Common myeloid progenitor, CD34-positive (primary cell): ENCODE measurements at places on chromosomes 3 and 15.

DNA sequence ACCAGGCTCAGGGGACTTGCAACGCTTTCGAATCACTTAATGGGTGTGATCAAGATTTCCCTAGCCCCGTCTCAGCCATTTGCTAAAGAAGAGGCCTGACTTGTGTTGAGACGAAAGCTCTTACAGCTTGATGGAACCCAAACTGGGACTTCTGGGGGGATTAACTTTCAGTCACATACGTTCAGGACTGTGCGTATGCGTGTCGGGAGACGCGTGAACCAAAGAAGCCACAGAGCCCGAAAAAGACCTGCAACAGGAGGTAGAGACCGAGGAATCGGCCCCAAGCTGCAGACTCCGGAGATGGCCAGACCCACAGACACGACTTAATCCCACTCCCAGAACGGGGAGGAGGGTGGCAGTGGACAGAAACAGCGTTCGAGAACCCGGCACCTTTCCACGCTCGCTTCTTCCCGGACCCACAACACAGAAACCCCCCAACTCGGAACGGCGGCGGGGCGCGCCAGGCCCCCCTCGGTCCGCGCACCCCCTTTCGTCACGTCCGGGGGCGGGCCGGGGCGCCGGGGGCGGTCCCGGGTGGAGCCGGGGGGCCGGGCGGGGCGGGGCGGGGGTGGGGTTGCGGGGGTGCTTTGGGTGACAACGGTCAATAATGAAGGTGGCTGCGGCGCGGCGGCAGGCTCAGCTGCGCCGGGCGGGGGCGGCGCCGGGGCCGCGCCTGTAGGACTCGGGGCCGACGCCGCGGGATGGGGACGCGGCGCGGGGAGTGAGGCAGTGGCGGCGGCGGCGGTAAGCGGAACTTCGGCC is at the start of gene ATP11B:
Gene ATP11B (plus strand): TSS at position 604 of the 762 bp plus-strand sequence. CDS start 256 bp downstream, outside the sequence.
- peak; percentile 78 for DNase-seq

- DNase-seq = no peak
Measured at GRCh38 chr3:122255757-122256439, 69.2 kb upstream of the CSTA start.

- DNase-seq = peak; percentile 50
Measured at GRCh38 chr15:91099995-91100813, at the start of gene SV2B. TSS of gene SV2B (plus strand) at chr15:91100257. CDS start at chr15:91226264, 126,007 bp downstream.

DNA sequence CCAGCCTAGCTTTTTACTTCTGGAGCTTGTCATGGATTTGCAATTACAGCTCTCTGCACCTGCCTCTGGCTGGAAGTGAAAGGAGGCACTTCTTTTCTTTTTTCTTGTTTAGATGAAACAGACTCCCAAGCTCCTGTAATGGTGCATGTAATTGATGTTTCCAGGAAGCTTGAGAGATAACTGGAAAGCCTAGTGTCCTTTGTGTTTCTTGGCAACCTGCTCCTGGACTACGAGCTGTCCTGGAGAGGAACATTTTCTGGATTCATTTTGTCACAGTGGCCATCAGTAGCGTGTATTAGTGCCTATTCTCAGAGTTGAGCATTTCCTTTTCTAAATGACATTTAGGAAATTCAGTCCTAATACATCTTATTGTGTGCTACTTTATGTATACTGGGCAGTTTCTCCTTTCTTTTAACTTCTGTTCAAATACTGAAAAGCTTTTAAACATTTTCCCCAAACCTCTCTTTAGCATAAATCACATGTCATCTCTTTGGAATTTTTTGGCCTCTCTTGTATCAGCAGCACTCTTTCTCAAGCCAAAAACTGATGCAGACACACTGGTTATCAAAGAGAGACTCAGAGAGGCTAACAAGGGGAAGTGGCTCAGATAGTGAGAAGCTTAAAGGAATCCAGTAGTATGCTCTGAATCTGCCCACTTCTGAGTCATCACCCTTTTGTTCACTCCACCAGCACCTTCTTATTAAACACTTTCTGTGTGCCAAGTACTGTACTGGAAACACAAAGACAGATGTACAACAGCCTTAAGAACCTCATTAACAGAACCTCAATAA is 62.6 kb upstream of the SLC2A2 start:
- no peak for DNase-seq

DNA sequence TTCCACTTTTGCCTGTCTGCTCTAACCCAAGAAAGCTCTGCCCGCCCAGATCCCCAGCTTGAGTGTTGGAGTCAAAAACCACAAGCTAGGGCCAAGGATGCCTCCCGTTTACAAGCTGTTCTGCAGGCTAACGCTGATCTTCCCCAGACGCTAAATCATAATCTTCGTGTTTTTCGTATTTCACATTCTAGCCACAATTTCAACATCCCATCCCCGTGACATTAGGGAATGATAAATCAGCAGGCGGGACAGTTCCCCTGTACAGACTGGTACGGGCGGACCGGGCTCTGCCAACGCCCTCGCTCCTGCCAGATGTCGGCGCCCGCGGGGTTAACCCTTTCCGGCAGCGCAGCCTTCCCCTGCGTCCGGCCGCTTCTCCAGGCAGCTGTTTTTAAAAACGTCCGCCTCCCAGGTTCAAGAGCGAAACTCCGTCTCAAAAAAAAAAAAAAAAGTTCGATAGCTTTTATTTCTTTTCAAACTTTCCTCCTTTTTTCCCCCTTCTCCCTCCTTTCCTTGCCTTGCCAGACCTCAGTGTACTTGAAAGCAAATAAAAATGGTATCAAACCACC is 81.0 kb upstream of the BNC1 start:
- DNase-seq = peak; percentile 66

- peak; percentile 41 for DNase-seq
Measured at GRCh38 chr15:70036585-70037291, 61.0 kb downstream of the TLE3 start.

DNA sequence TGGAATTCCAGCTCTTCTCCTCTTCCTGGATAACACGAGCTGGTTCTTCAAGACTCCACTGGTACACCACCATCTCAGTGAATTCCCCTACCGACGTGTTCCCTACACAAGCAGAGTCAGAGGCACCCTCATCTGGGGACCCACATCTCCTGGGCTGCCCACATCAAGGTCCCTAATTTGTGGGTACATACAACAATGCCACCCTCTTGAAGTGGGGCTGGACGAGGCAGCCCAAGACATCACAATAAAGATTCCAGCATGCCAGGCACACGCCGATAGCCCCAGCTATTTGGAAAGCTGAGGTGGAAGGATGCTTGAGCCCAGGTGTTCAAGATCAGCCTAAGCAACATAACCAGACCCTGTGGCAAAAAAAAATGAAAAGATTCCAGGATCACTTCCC is 221.2 kb upstream of the LINGO1 start:
- no peak for DNase-seq

DNA sequence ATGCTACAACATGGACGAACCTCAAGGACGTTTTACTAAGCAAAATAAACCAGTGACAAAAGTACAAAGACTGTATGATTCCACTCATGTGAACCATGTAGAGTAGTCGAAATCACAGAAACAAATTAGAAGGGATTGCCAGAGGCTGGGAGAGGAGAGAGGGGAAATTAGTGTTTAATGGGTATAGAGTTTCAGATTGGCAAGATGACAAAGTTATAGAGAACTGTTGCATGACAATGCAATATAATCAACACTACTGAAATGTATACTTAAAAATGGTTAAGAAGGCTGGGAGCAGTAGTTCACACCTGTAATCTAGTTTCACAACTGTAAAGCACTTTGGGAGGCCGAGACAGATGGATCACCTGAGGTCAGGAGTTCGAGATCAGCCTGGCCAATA is 36.9 kb downstream of the PLS1 start:
- no peak for DNase-seq

- no peak for DNase-seq
Measured at GRCh38 chr3:29319798-29320197, 38.9 kb downstream of the RBMS3 start.

- no peak for DNase-seq
Measured at GRCh38 chr3:46442576-46443530, 21.9 kb downstream of the LTF start.

GRCh38 chr3:188792793-188793192 is 379.0 kb upstream of the TPRG1 start:
- peak; percentile 26 for DNase-seq

- DNase-seq = no peak
Measured at GRCh38 chr3:169842960-169843359, 26.8 kb downstream of the LRRC31 start.

GRCh38 chr15:35696767-35697231 is 150.8 kb upstream of the DPH6 start:
- no peak for DNase-seq

GRCh38 chr3:6542795-6543194 is 318.1 kb upstream of the GRM7 start:
- DNase-seq = no peak

- DNase-seq = no peak
Measured at GRCh38 chr3:16402451-16402850, 111.0 kb downstream of the RFTN1 start.

DNA sequence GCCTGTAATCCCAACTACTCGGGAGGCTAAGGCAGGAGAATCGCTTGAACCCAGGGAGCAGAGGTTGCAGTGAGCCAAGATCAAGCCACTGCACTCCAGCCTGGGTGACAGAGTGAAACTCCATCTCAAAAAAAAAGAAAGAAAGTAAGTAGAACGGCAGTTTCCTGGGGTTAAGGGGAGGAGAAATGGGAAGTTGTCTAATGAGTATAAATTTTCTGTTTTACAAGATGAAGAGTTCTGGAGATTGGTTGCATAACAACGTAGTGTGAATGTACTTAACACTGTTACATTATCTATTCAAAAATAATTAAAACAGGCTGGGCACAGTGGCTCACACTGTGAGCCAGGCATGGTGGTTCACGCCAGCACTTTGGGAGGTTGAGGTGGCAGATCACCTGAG is 45.4 kb downstream of the GRK7 start:
- DNase-seq = peak; percentile 69

DNA sequence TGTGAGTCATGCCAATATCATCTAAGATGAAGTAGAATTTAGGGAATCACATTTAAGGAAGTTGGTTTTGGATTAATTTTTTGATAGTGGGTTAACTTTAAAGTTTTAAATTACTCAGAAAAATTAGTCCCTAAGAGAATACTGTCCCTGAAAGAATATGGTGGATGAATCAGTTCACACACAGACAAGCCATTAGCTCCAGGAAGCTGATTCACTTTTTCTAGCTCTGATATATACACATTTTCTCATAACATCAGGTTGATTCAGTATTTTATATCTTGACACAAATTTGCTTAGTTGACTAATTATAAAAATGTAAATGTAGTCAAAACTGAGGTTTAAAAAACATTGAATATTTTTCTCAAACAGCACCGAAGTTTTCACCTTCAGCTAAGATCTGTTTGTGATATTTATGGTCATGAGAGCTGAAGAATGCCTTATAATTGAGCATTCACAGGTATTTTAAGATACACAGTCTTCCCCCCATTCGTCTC is 55.1 kb downstream of the MYH15 start:
- no peak for DNase-seq

- no peak for DNase-seq
Measured at GRCh38 chr15:33380406-33380805, 69.6 kb downstream of the RYR3 start.

DNA sequence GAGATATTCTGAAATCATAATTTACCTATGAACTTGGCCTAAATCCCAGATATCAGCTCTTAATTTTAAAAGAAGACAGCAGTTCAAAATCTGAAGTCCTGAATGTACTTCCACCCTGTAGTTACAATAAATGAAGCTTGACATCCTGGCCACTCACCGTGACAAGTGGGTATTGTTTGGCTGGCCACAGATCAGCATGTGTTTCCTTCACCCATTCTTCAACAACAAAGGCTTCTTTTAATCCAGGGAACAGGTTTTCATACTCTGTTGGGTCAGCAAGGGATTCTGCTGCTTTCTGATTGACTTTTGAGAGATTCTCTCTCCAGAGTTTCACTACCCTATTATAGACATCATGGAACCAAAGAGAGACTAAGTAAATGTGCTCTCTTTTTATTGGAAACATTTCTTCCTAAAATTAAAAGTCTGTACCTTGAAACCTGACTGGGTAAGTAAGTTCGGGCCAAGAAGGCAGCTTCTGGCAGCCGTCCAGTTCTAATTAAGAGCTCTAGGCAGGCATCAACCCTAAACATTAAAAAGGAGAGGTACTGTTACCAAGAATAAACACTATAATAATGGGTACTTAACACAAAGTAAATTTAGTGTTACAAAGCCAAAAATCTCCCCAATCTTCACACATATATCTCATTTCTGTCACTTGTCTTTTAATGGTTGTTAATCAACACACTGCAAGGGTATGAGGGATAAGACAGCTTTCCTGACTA is 15.2 kb downstream of the MRPS22 start:
- no peak for DNase-seq

- no peak for DNase-seq
Measured at GRCh38 chr3:70603103-70603502, 290.7 kb upstream of the MDFIC2 start.

GRCh38 chr3:136404056-136404455 is 153.9 kb downstream of the PCCB start:
- DNase-seq = no peak

DNA sequence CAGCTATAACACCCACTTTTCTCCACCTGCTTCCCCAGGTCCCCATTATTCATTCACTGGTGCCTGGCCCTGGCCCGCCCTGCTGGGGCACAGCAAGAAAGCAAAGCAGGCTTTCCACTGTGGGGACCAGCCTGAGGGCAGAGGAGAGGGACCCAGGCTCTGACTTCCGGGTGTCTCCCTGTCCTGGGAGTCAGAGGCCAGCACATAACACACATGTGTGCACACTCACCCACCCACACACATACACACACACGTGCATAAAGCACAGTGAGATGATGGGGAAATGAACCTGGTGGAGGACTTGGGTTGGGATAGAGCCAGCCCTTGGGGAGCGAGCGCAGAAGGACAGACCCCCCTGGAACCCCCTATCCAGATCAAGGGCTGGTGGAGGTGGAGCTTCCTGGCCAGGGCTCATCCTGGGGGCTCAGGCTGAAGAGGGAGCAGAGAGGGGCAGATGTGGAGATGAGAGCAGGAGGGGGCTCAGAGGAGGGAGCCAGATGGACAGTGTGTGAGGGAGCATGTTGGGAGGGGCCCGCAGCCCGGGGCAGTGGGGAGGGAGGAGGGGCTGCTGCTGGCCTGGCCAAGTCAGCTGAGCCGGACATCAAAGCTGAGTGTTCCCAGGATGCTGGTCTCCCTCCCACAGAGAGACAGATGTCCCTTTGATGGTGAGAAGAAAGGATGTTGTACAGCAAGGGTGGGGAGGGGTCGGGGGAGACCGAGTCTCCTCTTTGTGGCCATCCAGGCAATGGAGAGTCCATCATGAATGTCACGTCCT is 78.2 kb downstream of the LINGO1 start:
- no peak for DNase-seq

GRCh38 chr3:103410231-103410630 is 975.4 kb downstream of the ZPLD1 start:
- peak; percentile 1 for DNase-seq

- DNase-seq = no peak
Measured at GRCh38 chr3:170910542-170910941, 2.1 kb upstream of the EIF5A2 start.

DNA sequence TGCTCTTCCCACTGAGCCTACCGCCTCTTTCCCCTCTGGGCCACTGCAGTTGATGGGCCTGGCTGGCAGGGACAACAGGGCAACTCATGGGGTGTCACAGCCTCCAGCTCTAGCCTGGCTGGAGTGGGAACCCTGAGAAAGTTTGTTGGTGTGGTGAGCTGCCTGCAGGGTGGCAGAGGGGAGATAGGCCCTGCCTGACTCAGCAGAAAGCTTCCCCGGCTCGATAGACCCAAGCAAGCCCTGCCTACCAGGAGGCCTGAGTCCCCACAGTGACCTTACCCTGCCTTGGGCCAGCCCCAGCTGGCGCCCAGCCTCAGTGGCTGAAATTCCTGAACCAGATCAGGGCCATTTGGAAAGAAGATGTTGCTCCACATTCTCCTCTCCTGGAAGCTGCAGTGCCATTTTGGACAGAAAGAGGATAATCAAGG is 29.4 kb downstream of the ABTB1 start:
- DNase-seq = peak; percentile 78
